Dorsolateral prefrontal cortex (tissue), 122 donors: ENCODE measurements at places on chromosomes 11 and 22.
A peak's percentile ranks its signal among the peaks of the same experiment; 100 is the strongest.

DNA sequence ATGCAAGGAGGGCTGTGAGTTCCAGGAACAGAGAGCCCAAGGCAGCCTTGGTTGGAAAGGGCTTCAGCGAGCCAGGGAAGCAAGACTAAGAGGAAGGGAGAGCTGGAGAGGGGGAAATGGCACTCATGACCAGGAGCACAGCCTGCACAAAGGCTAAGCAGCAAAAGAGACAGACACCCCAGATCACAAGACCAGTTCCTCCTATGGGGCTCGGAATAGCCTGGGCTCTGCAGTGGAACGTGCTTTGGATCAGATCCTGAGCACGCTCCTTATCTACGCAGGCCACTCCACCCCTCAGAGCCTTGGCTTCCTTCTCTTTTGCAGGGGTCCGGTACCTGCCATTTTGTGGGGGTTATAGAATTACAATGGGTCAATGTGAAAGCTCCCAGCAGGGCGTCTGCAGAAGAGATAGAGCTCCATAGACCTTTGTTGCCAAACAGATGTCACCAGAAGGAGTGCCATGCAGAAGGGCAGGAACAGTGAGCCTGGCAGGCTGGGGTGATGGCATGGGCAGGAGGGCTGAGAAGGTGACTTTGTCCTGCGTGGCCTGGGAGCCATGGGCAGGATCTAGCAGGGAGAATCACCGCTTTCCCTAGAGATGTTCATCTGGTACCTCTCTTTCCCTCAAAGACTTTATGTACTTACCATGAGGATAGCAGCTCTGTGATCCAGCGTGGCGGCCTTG, 33.8 kb downstream of the ZC3H7B start:
- DNase-seq: no peak

GRCh38 chr22:18057568-18058209, 20.1 kb upstream of the PEX26 start:
- DNase-seq: peak; percentile 78

GRCh38 chr22:46110215-46110614, 40.1 kb upstream of the PPARA start:
- no peak for DNase-seq

- DNase-seq: no peak
Observed at GRCh38 chr11:12868315-12869073, 140.6 kb upstream of the RASSF10 start.

GRCh38 chr11:123760894-123761293, 6.6 kb upstream of the OR6X1 start:
- no peak for DNase-seq

DNA sequence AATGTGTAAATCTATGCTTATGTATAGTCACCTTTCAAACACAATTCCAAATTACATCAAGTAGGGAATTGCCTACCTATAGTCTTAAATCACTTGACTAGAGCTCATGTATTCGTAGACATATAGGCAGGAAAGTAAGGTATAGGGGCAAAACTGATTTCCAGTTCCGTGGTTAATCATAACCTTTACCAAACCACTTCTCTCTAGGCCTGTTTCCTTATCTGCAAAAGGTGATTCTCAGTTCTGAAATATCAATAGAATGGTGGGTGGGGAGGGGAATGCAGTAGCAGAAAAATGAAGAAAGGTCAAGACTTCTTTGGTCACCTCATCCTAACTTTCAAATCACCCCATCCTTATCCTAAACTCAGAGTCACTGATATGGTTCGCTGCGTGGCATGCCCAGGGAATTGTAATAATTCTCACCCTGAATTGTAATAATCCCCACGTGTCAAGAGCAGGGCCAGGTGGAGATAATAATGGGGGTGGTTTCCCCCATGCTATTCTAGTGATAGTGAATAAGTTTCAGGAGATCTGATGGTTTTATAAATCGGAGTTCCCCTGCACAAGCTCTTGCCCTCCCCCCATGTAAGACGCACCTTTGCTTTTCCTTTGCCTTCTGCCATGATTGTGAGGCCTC, 1.9 kb upstream of the ANO5 start:
- no peak for DNase-seq

DNA sequence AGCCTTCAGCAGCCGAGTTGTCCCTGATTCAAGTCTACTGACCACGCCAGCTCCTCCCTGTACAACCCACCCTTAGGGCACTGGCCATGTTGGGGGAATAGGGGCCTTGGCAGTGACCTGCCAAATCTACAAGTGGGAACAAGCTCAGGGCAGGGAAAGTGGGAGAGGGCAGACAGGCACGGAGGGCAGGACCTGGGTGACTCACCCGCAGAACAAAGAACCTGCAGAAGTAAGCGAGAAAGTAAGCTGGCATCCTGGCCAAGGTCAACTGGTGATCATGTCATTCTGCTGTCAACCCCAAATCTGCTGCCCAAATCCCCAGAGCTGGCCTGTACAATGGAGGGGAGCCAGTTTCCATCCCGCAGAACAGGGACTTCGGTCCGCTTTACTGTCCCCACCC, 7.9 kb upstream of the SCGB1A1 start:
- no peak for DNase-seq

DNA sequence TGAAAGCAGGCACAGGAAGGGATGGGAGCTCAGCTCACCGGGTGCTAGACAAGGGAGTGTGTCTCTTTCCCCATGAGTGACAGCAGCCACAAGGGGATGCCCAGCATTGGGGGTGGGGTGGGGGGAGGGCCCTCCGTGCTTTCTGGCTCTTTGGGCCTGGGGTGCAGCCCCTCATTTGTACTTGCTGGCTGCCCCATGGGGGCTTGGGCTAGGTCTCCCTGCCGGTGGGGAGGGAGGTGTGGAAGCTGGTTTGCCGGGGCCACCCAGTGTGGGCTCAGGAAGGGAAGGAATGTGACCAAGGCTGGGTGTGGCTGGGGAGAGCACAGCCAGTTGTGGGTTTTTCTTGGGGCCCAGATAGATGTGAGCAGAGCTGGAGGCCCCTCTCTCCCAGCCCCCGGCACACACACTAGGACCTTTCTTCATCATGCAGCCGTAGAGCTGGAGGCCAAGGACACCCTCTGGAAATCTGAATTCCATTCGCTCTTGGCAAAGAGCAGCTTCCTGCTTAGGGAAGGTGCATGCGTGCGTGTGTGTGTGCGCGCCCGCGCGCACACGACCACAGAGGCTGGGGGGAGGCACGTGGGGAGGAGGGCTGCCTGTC, 25.8 kb downstream of the KCNQ1OT1 start:
- DNase-seq: no peak

DNA sequence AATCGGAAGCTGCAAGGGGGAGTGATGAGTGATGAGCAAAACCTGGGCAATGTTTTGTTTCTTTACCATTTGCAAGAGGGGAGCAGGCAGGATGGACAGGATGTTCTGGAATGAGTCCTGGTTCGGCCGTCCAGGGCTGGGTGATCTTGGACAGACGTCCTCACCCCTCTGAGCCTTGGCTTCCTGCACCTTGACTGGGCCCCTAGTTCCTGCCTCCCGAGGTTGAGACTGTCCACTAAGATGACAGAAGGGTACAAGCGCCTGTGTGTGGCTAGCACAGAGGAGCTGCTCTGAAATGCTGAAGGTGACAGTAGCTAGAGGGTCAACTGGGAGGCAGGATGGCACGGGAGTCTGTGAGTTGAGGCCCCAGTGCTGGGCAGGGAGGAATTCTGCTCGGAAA, 306.2 kb downstream of the MN1 start:
- no peak for DNase-seq

DNA sequence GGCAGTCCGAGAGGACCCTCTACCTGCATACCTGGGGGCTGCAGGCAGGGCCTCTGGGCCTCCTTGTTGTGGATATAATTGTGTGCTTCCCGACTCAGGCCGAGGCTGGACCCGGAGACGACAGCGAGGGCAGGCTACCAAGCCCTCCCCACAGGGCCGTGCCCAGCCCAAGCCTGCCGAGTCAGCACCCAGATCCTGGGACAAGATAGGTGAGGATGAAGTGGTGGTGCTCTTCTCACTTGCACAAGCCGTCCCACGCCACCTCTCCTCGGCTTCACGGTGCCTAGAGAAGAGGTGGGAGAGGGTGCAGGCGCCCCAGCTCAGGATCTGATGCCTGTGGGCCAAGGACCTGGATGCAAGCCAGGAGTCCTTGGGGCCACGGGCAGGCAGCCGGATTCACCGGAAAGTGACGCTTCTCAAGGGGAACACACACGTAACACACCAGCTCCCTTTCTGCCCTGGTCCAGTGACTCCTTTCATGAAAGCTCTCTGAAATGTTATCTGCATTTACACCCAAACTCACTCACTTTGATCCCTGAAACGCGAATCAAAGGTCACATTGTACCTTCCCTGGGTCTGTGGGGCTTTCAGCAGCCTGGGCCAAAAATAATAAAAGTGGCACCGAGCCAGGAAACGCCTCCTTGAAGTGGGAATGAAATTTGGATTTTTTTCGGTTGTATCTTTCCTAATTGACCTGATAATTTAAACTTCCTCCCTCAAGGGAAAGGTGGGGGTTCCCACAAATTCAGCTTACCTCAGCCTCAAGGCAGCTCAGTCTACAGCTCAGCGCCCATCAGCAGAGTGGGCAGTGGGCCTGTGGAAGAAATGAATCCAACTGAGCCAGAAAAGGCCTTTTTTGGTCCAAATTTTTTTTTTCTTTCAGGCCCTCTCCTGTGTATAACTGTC, 1.1 kb upstream of the GNB1L start:
- DNase-seq: peak; percentile 35

- DNase-seq: no peak
Observed at GRCh38 chr11:61163714-61164605, 2.7 kb upstream of the VPS37C start.

DNA sequence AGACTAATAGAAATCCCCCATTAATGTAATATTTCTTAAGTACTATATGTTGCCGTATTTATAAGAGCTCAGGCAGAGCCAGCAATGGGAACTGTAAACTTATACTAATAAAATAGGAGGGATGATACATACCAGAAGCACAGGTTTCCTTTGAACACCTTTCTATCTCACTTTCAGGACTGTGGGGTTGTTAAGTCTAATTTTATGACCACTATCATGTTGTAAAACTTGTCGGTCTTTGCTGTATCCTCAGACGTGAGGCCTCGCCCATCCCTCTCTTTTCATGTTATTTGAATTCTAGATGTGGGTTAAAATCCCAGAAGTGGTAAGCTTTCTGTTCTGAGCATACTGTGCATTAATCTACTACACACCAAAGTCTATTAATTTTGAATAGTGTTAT, 1083.5 kb upstream of the TENM4 start:
- DNase-seq: no peak

DNA sequence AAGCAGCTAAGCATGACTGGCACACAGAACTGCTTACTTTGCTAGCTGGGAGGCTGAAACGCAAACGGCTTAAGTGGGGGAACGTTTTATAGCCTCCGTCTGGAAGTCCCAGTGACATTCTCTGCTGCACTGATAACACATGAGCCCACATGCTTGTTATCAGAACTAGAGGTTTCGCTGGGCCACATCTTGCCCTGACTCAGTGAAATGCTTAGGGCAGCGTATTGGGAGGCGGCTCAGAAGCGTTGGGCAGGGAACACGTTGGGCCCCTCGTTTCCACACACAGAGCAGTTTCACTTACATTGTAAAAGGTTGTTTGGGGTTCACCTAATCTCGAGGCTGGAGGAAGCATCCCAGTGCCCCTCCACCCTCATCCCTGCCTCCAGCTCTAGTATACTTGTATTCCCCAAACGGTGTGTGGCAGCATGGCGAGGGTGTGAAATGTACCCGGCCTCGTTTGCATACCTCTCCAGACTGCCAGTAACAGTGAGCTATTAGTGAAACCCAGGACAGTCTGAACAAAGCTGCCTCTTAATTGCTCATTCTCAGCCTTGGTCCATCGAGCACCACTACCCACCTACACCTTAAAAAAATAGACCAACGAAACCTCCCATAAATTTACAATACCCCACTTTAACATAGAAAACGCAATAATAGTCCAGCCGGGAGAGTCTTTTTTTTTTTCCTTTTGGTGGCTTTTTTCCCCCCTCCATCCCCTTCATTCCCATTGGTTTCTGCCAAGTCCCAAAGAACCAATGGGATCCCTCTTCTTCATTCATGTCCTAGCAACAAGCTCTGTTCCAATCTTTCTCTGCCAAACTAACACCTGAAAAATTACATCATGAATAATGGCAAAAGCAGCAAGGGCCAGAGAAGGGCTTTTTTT, 218.8 kb upstream of the SORL1-AS1 start:
- no peak for DNase-seq

GRCh38 chr11:123588117-123588863, 66.1 kb downstream of the SCN3B start:
- DNase-seq: no peak

- peak; percentile 78 for DNase-seq
Observed at GRCh38 chr11:122215244-122215992, 99.4 kb upstream of the BLID start.

DNA sequence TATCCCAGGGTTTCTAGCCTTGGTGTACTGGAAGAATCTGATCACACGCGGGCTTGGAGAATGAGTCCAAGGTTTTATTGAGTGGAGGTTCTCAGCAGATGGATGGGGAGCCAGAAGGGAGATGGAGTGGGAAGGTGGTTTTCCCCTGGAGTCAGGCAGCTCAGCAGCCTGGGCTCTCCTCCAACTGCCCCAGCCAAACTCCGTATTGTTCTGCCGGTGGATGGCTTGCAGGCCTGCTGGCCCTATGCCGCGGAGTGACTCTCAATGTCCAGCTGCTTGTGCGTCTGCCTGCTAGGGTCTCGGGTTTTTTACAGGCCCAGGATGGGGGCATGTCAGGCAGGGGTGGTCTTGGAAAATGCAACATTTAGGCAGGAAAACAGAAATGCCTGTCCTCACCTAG, 162.4 kb upstream of the LMO1 start:
- peak; percentile 30 for DNase-seq

DNA sequence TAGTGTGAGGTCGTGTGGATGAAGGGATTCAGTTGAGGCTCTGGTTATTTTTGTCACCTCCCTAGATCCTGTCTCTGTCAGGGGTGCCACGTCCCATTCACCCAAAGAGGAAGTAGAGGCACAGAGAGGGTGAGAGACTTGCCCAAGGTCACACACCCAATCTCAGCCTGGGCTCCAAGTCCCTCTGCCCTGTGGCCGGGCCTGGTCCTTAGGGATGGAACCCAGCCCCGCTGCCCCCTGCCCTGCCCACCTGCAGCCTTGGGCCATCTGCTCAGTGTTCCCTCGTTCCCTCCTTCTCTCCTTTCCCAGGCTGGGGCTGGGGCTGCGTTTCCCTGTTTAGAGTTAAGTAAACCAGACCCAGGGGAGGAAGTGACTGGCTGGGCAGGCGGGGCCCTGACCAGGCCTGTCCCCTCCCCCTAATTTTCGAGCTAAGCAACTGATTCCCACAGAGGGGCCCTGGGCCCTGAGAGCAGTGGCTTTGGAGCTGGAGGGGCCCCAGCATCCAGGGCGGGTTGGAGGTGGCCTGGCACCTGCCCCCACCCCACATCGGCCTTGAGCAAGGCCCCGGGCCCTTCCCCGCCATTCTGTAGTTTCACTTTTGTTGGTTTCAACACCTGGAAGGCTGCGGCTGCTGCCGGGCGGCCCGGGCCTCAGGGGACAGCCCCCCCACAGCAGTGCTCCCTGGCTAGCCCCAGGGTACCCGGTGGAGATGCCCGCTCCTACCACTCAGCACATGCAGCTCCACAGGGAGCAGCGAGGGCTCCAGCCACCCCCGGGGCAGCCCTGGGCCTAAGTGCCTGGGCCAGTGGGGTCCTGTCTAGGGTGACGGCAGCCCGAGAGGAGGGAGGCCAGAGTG, 1.5 kb downstream of the TCIRG1 start:
- no peak for DNase-seq

GRCh38 chr11:74956397-74957015, 7.4 kb downstream of the SPCS2 start:
- no peak for DNase-seq

GRCh38 chr22:32780726-32781310, 20.7 kb upstream of the TIMP3 start:
- no peak for DNase-seq
